ENCODE measurements at places on chromosomes 7 and 10.

GRCh38 chr7:2777898-2778535 is 66.1 kb downstream of the GNA12 start:
- H3K4me3 ChIP-seq: no peak overlapping the region
- H3K36me3 ChIP-seq: peaks cover 14% of the 10 kb centered on the region
- DNase-seq: no peak
- peak overlapping the region; percentile 67 for H3K27ac ChIP-seq
- peaks cover 13% of the 10 kb centered on the region for H3K4me1 ChIP-seq
- no peaks in the 10 kb centered on the region for H3K27me3 ChIP-seq

DNA sequence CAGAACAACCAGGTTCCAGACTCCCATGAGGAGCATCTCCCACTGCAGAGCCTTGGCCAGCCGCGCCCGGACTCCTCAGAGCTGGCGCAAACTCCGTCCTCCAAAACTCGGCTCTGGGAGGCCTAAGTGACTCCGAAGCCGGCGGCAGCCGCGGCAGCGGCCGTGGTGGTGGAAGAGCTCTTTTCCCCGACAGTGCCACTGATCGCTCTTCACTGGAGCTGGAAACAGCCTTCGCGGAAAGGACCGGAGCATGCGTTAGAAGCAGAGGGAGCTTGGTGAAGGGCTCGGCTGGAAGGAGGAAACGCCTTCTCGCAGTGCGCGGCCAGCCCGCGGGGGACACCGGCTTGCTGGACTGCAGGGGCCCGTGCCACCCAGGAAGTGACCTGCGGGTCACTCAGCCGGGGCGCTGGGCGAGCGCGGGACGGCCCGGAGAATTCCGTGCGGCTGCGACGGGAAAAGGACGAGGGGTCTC is 5.0 kb upstream of the HOXA13 start:
- H3K27ac ChIP-seq: no peak overlapping the region
- no peak overlapping the region for H3K4me3 ChIP-seq
- no peak for DNase-seq

DNA sequence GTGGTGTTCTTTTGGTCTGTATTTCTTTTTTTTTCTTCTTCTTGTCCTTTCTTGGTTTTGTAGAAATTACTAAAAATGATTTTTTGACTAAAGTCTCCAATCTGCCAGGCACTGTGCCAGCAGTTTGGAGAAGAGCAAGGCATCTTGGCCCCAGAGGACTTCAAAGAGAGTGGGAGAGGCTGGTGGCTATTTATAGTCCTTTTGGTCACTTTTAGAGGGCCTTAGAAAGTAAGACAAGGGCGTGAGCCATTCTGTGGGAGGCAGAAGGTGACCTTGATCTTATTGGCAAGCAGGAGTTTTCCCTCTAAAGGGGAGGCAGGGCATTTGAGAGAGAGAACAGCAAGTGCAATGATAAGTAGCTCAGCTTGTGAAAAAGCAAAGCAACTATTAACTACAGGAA is 211.9 kb downstream of the GALNT17 start:
- no peaks in the 10 kb centered on the region for H3K36me3 ChIP-seq
- no peak overlapping the region for H3K27ac ChIP-seq
- no peak overlapping the region for H3K4me3 ChIP-seq
- H3K27me3 ChIP-seq: no peaks in the 10 kb centered on the region
- DNase-seq: no peak
- H3K4me1 ChIP-seq: no peaks in the 10 kb centered on the region

- H3K27me3 ChIP-seq: no peaks in the 10 kb centered on the region
- no peaks in the 10 kb centered on the region for H3K36me3 ChIP-seq
- H3K4me1 ChIP-seq: no peaks in the 10 kb centered on the region
These were observed 17.1 kb upstream of the ARPC1A start for GRCh38 chr7:99308461-99309074.

DNA sequence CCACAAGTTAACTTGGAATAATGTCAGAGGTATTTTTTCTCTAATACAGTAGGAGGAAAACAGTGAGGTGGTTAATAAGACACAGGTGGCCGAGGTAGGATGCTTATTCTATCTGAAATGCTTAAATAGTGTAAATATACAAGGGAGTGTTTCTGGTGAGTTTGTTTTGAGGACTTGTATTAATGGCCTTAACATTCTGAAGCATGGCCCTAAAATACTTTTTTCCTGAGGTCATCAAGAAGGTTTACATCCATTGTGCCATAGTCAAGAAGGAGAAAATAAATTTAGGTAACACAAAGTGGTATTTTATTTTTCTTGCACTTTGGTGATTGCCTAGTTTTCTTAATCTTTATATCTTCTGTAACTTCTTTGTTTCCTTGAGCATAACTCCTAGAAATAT is 18.8 kb downstream of the GNAI1 start:
- DNase-seq: no peak
- H3K4me1 ChIP-seq: peaks cover 29% of the 10 kb centered on the region
- no peaks in the 10 kb centered on the region for H3K27me3 ChIP-seq
- no peak overlapping the region for H3K4me3 ChIP-seq
- H3K36me3 ChIP-seq: no peaks in the 10 kb centered on the region
- H3K27ac ChIP-seq: peak overlapping the region; percentile 46

DNA sequence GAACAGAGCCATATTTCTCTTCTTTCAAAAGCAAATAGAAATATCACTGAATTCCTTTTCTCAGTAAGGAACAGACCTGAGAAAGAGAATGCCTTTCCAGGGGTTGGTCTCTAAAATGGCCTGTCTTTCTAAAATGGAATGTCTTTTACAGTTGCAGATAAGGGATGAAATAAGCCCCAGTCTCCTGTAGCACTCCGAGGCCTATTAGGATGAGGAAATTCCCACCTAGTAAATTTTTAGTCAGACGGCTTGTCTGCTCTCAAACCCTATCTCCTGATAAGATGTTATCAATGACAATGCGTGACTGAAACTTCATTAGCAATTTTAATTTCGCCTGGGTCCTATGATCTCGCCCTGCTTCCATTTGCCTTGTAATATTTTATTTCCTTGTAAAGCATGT is 2.9 kb upstream of the EFCAB10 start:
- no peaks in the 10 kb centered on the region for H3K4me1 ChIP-seq
- no peaks in the 10 kb centered on the region for H3K27me3 ChIP-seq
- H3K36me3 ChIP-seq: no peaks in the 10 kb centered on the region
- H3K27ac ChIP-seq: no peak overlapping the region
- DNase-seq: no peak
- no peak overlapping the region for H3K4me3 ChIP-seq

- H3K4me3 ChIP-seq: no peak overlapping the region
- H3K4me1 ChIP-seq: peaks cover 8% of the 10 kb centered on the region
- DNase-seq: no peak
- H3K27me3 ChIP-seq: peaks cover 50% of the 10 kb centered on the region
These were observed 146.4 kb upstream of the ZNF32 start for GRCh38 chr10:43795093-43795492.

DNA sequence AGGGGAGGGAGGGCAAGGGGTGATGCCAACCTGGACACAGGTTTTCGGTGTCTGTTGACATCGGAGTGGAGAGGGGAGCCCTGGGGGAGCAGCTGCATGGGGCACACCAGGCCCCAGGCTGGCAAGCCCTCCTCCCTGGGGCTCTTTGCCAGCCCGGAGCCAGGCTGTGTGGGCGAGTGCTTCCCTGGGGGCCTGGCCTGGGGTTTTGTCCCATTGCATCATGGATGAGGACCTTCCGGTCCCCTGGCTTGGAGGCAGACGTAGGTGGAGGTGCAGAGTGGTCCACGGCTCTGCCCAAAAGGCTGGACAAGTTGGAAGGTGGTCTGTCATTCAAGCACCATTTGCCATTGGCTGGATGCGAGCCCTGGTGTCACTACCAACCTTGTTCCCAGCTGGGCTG is 34.8 kb downstream of the ZMIZ1 start:
- peak overlapping the region; percentile 23 for H3K27ac ChIP-seq
- peak; percentile 39 for DNase-seq
- no peak overlapping the region for H3K4me3 ChIP-seq
- H3K4me1 ChIP-seq: peaks cover 39% of the 10 kb centered on the region
- H3K36me3 ChIP-seq: no peaks in the 10 kb centered on the region

- peak overlapping the region; percentile 81 for H3K27ac ChIP-seq
- no peaks in the 10 kb centered on the region for H3K27me3 ChIP-seq
- H3K4me1 ChIP-seq: peaks cover 38% of the 10 kb centered on the region
- H3K4me3 ChIP-seq: no peak overlapping the region
- H3K36me3 ChIP-seq: peaks cover 3% of the 10 kb centered on the region
These were observed 37.9 kb downstream of the GLI3 start for GRCh38 chr7:42198974-42199668.

- no peak for DNase-seq
- no peaks in the 10 kb centered on the region for H3K4me1 ChIP-seq
- no peak overlapping the region for H3K4me3 ChIP-seq
- peaks cover 6% of the 10 kb centered on the region for H3K36me3 ChIP-seq
- no peak overlapping the region for H3K27ac ChIP-seq
These were observed 8.6 kb downstream of the ZNF786 start for GRCh38 chr7:149081914-149082313.

GRCh38 chr10:126499744-126500143 is 111.5 kb upstream of the ADAM12 start:
- H3K4me3 ChIP-seq: no peak overlapping the region
- H3K36me3 ChIP-seq: peaks cover 4% of the 10 kb centered on the region
- H3K27ac ChIP-seq: no peak overlapping the region

DNA sequence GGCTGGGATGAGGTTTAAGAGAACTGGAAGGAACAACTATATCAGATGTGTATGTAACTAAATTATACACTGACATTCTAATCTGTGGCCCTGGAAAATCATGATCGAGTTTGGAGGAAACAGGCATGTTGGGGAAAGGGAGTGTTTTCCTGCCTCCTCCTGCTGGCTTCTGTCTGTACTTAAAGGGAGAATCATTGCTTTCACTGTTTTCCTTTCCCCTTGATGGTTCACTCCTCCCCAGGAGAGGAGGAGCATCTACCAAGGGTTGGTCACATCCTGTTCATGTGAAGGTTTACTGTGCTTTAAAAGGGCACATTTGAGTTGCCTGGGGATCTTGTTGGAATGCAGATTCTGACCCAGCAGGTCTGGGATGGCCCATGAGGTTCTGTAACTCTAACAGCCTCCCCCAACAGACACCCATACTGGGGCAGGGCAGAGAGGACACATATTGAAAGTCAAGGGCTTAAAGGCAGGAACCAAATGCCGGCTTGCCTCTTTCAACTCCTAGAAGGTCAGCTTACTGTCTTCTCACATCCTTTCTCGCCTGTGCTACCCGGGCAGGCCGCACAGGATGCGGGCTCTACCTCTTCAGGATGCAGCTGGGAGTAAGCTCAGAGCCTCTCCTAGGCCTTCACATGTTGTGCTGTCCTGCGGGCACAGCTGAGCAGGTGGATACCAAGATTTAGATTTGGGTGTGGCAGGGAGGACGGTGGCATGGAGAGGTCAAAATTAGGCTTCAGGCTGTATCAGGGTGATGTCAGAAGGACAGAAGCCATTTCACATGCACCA is 694.8 kb downstream of the KCNMA1 start:
- peaks cover 5% of the 10 kb centered on the region for H3K4me1 ChIP-seq
- no peaks in the 10 kb centered on the region for H3K36me3 ChIP-seq
- no peaks in the 10 kb centered on the region for H3K27me3 ChIP-seq
- no peak overlapping the region for H3K27ac ChIP-seq

DNA sequence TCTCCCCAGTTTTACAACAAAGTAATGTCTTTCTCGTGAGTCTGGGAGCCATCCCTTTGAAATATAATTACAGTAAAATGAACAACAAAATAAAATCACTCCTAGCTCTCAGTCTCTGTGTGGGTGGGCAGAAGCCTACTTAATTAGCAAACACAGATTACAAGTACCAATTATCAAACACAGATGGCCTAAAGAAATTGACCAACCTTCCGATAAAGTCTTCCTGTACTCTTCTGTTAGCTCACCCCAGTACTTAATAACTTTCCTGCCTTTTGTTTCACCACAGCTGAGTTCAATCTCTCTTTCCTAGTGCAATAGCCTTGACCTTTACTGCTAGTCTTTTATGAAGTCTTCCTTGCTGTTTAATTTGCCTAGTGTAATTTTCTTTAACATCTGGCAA is 719.2 kb upstream of the MBL2 start:
- H3K4me3 ChIP-seq: no peak overlapping the region
- no peaks in the 10 kb centered on the region for H3K36me3 ChIP-seq
- no peak for DNase-seq
- no peaks in the 10 kb centered on the region for H3K4me1 ChIP-seq
- no peaks in the 10 kb centered on the region for H3K27me3 ChIP-seq
- no peak overlapping the region for H3K27ac ChIP-seq

DNA sequence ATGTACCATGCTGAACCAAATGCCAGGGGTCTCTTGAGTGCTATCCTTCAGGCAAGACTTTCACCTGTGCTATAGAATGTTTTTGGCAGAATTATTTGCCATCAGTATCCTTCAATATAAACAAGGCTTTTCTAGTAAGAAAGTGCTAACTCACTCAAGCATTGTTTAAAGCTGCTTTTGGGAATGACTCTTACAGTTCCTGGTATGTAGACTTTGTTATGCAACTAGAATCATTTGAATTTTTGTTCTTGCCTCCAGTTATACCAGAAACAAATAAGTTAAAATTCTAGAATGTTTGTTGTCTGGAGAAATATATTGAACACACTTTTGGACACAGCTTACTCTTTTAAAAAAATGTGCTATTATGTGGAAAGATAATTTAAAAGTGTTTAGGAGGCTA is 39.5 kb upstream of the RTKN2 start:
- H3K36me3 ChIP-seq: no peaks in the 10 kb centered on the region
- H3K4me1 ChIP-seq: no peaks in the 10 kb centered on the region
- H3K4me3 ChIP-seq: no peak overlapping the region
- no peak overlapping the region for H3K27ac ChIP-seq
- no peaks in the 10 kb centered on the region for H3K27me3 ChIP-seq
- no peak for DNase-seq

DNA sequence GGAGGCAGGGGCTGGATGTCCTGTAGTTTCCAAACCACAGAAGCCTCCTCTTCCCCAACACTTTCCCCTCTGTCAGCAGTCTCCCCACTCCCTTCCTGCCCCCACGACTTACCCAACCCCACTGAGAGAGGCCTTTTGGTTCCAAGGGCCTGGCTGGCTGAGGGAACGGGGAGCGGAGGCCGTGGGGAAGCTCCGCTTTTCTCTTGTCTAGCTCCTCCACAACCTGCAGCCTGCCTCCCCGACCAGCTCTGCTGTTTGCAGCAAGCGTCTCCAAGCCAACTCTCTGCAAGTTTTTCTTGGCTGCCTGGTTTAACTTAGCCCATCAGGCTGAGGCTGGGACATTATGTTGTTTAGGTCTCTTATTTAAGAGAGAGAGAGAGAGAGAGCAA is 126.8 kb downstream of the NEURL1 start:
- H3K27me3 ChIP-seq: no peaks in the 10 kb centered on the region
- no peak for DNase-seq
- no peak overlapping the region for H3K4me3 ChIP-seq
